ENCODE measurements at places on chromosomes 1 and 21.

DNA sequence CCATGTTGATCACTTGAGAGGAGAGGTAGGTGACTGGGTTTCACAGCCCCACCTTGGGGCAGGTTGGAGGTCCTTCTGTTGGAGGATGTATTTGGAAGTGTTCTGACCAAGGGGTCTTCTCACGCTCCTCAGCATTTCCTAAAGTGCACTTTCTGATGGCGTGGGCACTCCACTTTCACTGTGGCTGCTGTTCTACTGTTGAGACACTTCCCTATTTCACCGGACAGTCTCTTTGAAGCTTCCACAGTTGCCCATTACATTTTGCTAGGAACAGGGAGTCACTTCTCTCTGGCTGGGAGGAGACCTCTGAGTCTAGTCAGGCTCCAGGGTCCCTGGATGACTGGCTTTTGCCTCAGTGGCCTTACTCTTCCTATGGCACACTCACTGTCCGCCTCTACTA, 180.0 kb upstream of the LMO4 start:
- no peak for DNase-seq

GRCh38 chr1:96515925-96516324, 205.7 kb upstream of the PTBP2 start:
- DNase-seq, result no peak

GRCh38 chr1:78651241-78651640, 1.6 kb downstream of the IFI44 start:
- DNase-seq, result no peak

DNA sequence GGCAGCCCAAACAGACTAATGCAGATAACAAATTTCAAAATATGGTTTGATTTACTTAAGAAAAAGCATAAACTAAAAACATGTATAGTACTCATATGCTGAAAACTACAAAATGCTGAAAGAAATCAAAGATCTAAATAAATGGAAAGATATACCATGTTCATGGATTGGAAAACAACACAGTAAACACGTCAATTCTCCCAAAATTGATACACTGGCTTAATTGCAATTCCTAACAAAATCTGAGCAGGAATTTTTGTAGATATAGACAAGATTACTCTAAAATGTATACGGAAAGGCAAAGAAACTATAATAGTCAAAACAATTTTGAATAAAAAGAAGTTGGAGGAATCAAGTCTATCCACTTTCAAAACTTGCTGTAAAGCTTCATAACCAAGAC, 21.0 kb downstream of the SLC19A1 start:
- no peak for DNase-seq

DNA sequence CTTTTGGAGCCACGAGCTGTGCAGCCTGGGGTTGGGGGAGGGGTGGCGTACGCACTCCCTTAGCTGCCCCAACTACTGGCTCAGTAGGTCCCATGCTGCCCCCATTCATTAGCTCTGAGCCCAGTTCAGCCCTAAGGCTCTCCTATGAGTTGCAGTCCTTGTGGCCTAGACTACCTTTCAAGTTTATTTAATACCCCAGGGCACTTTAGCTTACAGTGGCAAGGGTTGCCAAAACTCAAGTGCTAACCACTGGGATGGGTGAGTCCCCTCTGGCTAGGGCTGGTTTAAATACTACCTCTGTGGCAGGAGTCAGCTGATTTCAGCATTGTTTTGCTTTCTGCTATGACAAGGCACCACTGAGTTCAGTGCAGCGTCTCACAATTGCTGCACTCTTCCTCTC, 118.2 kb downstream of the ODF2L start:
- no peak for DNase-seq

DNA sequence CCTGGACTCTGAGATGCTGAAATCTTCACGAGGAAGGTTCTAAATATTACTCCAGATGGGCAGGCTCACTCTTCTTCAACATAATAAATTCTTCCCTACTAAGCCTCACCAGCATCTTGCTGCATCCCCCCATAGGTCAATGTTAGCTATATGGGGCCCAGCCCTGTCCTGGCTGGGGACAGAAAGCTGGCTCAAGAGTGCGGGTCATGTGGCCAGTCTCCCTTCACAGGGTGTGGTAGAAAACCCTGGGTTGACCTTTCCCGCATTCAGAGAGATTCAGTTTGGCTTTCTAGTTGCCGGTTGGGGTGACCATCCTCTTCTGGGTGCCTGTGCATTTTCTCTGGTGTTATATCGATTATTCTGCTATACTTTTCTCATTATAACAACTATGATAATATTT, 19.8 kb upstream of the KPRP start:
- DNase-seq, result no peak

DNA sequence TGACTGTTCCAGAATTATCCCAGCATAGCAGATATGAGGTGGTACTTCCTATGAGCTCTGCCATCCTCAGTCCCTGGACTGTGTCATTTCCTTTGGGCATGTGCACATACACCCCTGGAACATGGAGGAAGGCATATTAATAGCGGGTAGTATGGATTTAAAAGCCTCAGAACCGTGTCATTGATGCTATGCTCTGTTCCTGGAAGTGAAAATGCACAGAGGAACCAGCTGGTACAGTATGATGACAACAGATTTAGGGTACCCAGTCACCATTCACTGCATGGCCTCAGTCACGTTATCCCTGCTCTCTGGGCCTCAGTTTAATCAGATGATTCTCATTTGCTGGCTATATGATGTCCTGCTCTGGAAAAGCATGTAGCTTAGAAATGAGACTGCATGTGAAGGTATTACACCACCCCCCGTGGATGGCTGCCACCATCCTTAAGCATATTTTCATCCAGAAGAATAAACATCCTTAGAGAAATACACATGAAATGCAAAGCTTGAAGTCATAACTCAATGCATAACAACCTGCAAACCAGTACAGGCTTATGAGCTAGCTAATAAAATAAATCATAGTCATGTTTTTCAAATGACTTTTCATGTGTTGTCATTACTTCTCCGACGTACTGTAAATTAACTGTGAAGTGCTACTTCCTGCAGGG, 37.8 kb downstream of the SETD4 start:
- DNase-seq, result no peak

DNA sequence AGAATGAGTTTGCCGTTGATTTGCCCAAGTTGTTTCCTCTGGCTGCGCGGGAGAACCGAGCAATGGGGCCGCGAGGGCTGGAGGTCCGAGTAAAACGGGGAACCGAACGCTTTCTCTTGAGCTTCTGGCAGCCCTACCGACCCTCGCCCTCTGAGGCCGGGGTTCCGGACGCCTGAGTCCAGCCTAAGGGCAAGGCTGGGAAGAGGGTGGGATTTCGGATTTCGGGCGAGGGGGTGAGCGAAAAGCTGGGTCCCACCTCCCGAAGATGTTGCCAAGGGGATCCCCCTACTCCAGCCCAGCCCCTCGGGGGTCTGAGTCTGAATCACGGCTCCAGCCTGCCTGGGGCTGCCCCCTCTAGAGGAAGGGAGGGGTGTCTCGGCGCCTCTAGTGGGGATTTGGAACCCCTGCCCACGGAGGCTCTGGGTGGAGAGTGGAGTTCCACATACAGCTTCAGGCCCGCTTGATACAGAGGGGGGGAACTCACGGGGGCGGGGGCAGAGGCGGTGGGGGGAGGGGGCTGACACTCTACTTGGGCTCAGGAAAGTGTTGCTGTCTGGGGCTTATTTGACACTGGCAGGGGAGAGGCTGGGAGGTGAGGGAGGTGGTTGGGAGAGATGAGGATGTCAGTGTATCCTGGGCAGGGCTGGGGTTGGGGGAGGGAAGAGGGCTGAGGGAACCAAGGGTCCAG, 617 bp downstream of the KIRREL1 start:
- no peak for DNase-seq

GRCh38 chr1:41583658-41584547, 99.4 kb upstream of the EDN2 start:
- DNase-seq, result no peak

DNA sequence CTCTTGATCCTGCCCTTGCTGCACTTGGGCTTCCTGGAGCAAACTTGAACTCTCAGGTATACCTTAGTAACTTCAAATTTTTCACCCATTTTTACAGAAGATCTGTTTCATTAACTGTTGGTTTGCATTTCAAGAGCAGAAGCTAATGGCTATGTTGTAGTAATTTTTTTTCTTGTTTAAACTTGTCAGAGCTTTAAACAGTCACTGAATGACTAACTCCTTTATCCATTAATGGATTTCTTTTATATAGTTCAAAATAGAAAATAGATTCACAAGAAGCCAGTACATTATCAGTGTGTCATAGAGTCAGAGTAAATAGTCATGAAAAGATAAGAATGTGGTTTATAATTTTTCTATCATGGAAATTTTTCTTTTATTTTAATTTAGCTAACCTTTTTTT, 13.6 kb downstream of the SRSF11 start:
- DNase-seq, result no peak

- no peak for DNase-seq
These were observed 404.9 kb downstream of the LTN1 start for GRCh38 chr21:28587748-28588147.

GRCh38 chr21:15009837-15010363, 54.9 kb downstream of the NRIP1 start:
- DNase-seq, result no peak

- DNase-seq, result no peak
These were observed 42.1 kb upstream of the HUNK start for GRCh38 chr21:31830701-31831100.

GRCh38 chr21:36120304-36120888, 14.5 kb upstream of the CBR3 start:
- DNase-seq, result no peak

DNA sequence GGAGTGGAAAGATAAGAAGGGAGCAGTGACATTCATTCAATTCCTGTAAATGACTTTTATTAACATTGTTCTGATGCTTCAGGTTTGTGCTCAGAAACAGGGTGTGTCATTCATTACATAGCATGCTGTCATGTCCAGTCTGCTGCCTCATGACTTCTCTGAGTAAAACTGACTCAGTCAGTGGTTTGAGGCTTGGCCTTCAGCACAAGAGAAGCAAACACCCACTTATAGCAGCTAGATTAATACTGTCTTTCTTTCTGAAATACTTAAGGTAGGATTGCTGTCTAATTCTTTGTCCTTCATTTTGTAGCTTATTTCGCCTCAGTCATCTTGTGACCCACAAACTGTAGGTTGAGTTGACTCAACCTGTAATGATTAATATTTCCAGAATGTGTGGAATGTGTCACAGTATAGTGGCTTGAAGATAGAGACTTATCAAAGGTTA, 32.9 kb downstream of the RASAL2 start:
- DNase-seq, result no peak

DNA sequence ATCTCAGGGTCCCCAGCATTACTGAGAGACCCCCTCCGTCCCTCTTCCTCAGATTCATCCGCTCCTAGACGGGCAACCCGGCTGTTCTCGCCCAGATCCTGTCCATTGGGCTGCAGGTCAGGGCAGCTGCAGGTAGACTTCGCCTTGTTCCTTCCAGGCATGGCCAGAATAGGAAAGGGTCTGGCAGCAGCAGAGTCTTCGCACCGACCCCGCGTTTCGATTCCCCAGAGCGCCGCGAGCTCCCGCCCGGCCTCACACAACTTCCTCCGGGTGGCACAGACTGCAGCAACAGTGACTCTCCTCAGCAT, 265 bp downstream of the NRDC start:
- DNase-seq, result no peak

GRCh38 chr1:55466921-55467320, 251.8 kb upstream of the USP24 start:
- DNase-seq, result no peak

DNA sequence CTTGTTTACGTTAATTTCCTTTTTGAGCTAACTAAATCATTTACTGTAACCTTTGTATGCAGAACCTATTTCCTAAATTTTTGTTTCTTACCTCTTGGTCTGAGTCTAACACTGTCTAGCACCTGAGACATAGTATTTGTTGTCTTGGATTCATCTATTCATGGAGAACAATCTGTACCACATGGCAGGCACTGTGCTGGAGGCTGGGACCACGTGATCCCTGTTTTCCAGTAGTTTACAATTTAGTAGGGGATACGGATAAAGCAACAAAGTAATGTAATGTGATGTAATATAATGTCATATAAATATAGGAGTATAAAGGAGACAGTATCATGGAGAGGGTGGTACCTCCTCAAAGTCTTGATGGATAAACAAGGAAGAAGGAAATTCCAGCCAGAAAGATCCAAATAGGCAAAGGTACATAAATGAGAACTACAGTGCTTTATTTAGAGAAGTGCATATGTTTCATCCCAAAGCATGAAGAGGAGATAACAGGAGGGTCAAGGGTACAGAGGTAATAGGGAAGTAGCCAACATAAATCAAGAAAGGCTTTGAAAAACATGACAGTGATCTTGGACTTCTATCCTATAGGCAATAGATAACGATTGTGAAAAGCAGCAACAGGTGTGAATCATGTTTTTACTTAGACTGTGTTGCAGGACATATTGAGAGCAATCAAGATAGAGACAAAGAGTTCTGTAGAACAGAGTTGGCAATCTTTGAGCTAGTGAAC, 25.9 kb upstream of the CLCA4 start:
- no peak for DNase-seq

GRCh38 chr1:107142140-107142542, 1.3 kb downstream of the NTNG1 start:
- DNase-seq, result peak; percentile 8

DNA sequence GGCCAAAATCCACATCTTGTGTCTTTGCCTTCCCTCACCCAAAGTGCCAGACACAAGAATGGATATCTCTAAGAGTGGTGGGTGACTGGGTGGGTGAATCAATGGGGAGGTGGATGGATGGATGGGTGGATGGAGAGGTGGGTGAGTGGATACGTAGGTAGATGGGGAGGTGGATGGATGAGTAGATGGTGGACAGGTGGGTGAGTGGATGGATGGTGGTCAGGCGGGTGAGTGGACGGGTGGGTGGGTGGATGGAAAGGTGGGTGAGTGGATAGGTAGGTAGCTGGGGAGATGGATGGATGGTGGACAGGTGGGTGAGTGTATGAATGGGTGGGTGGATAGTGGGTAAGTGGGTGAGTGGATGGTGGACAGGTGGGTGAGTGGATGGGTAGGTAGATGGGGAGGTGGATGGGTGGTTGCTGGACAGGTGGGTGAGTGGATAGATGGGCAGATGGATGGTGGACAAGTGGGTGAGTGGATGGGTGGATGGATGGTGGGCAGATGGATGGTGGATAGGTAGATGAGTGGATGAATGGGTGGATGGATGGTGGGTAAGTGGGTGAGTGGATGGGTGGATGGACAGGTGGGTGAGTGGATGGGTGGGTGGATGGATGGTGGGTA, 34.2 kb downstream of the SLC19A1 start:
- DNase-seq, result no peak

DNA sequence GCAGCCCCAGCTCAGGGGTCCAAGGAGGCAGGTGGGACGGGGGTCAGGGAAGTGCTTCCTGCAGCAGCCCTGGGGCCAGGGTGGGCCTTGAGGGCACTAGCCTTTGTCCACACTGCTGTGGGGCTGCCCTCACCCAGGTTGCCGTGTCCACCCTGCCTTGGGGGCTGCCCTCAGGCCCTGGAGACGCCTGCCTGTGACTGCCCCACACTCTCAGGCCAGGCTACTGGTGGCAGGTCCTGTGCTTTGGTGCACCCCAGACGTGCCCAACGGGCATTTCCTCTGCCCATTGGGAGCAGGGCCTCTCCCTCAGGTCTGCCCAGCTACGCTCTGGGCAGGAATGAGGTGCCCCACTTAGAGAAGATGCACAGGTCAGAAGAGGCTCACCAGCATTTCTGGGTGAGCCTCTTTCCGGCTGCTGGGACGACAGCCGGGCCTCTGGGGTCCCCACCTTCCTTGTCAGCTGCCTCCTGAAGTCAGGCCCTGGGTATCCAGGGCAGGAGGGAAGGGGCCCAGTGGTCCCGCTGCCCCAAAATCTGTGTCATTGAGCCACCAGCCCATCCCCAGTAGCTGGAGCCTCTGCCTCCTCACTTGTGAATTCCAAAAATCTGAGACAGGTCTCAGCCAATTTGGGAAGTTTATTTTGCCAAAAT, 2.7 kb upstream of the MMEL1 start:
- no peak for DNase-seq

- DNase-seq, result no peak
These were observed 47.6 kb downstream of the TNFSF18 start for GRCh38 chr1:173002891-173003838.
